ENCODE measurements at places on chromosomes 2 and 18.

DNA sequence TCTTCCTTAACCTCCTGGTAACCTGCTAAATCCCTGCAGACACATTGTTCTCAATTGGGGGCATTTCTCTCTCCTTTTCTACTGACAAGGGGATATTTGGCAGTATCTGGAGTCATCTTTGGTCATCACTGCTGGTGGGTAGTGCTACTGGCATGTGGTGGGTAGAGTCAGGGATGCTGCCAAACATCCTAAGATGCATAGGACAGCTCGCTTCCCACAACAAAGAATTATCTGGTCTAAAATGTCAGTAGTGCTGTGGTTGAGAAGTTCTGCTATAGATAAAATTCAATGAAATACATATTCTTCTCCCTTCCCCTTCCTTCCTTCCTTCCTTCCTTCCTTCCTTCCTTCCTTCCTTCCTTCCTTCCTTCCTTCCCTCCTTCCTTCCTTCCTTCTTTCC, 18.7 kb upstream of the LHCGR start:
- DNase-seq: no peak

GRCh38 chr2:200762127-200762526, 49.6 kb upstream of the BZW1 start:
- no peak for DNase-seq

DNA sequence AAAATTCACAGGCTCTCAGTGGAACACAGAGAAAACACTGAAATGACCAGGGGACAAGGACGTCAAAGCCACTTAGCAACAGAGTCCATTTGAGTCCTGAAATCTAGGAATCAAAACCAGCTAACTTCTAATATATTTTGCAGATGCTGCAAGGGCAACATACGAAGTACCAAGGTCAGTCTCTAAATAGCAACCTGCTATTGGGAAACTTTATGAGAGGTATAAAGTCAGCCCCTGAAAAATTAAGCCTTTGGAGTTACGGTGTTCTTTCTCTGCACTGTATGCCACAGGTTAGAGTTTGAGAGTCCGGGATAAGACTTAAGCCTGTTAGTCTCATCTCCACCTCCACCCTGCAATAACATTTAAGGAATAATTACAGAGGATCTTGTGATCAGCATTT, 13.3 kb downstream of the NPC1 start:
- DNase-seq: no peak

GRCh38 chr2:143521396-143521795, 392.2 kb downstream of the ARHGAP15 start:
- DNase-seq: no peak

DNA sequence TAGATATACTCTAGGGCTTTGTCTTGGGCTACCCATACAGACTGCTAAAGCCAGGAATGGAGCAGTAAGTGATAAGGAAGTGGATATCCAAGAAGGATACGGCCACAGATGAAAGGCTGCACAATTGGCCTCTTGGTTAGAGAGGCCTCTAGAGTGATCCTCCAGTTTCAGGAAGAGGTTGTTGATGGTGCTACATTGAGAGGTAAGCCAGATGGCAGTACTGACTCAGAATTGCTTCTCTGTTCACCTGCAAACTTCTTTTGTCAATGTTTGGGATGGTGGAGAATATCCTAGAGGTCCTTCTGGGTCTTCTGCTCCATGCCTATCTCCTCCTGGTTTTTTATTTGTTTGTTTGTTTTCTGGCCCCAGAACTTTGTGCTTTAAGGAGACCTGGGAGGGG, 226.8 kb upstream of the LRRTM1 start:
- DNase-seq: no peak

DNA sequence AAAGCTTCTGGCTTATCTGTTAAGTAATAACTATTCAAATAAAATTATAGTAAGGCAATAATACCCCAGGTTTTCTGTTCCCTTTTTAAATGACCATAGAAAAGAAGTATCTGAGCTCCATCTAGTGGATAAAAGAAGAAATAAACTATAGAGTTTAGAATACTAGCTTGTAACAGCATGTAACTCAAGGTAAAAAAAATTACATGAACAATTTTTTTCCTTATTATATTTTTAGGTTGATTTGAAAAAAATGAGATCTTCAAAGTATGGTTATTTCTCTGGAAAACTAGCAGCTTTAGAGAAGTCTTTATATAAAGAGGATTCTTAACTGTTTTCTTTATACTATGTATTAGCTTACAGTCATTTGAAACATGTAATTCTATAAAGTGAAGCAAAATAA, 58.1 kb downstream of the NCKAP1 start:
- peak; percentile 1 for DNase-seq

DNA sequence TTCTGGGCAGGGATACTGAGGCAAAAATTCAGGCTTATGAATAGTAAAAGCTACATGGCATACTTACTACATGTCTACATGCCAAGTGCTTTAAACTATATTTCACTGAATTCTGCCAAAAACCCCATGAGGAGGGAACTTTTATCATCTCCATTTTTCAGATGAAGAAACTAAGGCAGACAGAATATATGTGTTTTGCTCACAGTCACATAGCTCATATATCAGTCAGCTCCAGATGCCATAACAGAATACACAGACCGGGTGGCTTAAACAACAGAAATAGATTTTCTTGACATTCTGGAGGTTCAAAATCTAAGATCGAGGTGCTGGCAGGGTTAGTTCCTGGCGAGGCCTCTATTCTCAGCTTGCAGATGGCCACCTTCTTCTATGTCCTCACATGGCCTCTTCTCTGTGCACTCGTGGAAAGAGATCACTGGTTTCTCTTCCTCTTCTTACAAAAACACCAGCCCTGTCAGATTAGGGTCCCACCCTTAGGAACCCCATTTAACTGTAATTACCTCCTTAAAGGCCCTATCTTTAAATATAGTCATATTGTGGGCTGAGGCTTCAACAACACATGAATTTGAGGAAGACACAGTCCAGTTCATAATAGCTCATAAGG, 27.1 kb upstream of the CREB1 start:
- no peak for DNase-seq

DNA sequence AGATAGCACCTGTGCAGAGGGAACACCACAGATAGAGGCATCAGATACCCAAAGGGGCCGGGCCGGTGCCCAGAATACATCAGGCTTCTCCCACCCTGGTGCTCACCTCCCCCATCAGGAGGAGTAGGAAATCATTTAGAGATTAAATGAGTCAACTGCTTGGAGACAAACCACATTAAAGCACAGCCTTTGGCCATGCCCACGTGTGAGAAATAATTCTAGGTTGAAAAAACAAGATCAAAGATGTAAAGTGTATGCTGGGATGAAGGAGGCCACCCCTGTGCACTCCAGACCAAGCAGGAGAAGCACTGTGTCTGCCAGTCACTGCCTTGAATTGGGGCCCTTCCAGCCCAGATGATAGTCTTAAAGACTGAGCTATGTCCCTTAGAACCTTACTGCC, 152.8 kb upstream of the ACAA2 start:
- DNase-seq: no peak

- no peak for DNase-seq
These were observed 58.4 kb downstream of the LRPPRC start for GRCh38 chr2:43937269-43937820.

GRCh38 chr2:3626118-3626811, 31.4 kb downstream of the COLEC11 start:
- DNase-seq: no peak

- no peak for DNase-seq
These were observed 12.5 kb upstream of the TEX261 start for GRCh38 chr2:71006955-71007799.

DNA sequence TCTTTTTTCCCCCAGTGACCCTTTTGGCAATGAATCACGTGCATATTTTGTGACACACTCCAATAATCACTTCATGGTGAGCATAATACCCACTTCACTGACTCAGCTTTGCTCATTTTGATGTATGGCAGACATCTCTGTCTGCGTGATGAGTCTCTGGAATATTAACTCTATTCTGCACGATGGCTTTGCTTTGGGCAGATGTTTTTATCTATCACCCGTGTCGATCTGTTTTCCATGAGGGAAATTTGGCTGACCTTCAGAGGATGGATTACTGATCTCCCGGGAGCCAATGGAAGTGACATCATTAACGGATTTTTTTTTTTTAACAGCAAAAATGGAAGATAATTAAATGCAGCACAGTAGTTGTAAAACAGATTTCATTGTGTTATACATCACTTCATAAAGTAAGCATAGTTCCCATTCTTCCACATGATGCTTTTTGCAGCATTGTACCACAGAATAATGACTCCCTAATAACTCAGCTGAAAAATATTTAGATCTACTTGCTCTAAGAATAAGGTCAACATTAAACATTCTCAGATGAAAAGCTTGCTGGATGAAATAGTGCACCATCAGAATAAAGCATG, 29.8 kb downstream of the CDC42EP3 start:
- DNase-seq: no peak

DNA sequence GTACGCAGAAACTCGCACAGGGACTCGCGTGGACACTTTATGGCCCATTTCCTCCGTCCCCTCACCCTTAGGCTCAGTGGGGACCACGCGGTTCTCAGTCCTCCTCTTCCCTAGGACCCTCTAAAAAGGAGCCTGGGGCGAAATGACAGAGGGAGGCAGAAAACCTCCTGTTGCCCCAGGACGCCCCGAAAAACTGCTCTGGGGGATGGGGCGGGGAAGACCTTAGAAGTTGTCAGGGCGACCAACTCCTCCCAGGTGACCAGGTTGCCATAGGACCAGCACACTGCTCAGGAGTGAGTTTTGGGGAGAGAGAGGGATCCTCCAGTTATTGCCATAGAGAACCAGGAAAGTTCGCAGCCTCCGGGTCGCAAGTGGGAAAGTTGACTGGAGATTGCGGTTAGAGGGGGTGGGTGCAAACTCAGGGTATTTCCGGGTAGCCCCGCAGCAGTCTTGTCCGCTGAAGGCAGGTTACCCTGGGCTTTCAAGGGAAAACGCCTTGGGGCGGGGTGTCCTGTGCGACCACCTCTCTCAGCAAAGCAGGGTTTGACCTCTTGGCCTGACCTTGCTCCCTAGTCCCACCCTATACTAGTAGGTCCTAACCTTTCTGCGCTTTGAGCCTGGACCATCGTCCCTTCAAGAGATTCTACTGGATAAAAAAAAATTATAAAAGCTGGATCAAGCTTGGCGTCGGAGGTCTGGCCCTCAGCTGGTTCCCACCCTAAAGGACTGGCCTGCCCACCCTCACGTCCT, 7.8 kb upstream of the PAX3 start:
- DNase-seq: no peak

- no peak for DNase-seq
These were observed 345.5 kb upstream of the CWC22 start for GRCh38 chr2:180352620-180353019.

GRCh38 chr2:71788601-71789240, 335.4 kb downstream of the DYSF start:
- no peak for DNase-seq

DNA sequence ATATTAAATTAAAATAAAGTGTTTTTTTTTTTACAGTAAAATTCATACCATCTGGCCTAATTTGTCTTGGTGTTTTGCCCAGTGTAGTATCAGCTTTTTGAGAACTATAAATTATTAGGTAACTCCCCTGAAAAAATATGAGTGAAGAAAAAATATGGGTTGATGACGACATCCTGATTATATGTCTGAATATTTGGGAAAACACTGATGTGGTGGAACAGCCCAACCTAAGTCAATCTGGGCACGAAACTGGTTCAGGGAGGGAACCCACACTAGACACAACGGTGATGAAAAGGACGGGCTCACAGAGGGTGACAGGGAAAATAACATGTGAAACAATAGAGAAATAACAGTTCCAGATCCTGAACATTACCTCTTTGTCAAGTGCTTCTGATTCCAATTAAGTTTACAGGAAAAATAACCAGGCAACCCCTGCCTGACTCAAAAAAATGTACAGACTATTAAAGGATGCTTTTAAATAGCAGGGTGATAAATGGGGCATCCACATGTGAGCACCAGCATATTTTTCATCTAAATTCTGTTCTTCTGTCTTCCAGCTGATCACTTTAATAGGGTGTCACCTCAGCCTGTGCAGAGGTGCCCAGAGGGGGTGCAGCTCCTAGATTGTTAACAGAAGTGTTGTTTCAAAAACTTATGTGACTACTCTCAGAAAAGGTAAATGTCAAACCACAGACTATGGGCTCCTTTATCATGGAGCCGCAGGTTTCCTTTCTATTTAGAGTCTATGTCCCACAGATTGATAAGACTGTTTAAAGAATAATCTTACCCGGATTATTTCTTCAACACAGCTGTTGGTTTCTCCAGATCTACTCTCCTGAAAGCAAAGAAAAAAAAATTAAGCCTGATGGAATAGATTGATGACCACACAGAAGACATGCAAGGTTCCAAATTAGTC, 305.4 kb downstream of the AFF3 start:
- no peak for DNase-seq

- DNase-seq: peak; percentile 42
These were observed 76.2 kb downstream of the CDK15 start for GRCh38 chr2:201882353-201883090.

GRCh38 chr18:52678034-52678433, 338.0 kb downstream of the DCC start:
- DNase-seq: no peak

- no peak for DNase-seq
These were observed 1148.1 kb upstream of the FANCL start for GRCh38 chr2:59389240-59389639.

DNA sequence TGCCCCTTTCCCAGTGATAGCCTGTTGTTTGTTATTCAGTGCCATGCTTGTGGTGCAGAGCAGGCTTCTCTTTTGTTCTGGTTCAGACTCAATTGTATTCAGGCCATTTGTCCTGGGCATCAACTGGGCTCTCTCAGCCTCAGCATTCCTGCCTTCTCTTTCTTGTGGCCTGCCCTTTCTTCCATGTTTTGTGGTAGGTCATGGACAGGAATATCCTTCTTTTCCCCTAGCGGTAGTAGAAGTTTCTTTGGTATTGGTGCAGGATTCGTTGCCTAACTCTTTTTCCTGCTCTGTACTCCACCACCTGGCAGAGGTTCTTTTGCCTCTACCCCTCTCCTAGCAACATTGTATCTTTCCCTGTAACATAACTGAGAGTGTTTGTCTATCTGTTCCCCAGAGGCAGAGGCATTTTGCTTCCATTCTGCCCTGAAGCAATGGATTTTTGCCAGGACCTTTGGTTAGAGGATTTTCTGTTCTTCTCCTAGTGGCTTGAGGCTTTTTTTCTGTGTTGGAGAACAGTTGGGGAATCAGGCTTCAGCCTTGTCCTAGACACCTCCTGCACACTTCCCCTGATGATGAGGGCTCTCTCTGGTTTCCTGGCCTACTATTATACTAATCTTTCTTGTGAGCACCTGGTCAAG, 68.5 kb downstream of the NCOA1 start:
- DNase-seq: no peak

DNA sequence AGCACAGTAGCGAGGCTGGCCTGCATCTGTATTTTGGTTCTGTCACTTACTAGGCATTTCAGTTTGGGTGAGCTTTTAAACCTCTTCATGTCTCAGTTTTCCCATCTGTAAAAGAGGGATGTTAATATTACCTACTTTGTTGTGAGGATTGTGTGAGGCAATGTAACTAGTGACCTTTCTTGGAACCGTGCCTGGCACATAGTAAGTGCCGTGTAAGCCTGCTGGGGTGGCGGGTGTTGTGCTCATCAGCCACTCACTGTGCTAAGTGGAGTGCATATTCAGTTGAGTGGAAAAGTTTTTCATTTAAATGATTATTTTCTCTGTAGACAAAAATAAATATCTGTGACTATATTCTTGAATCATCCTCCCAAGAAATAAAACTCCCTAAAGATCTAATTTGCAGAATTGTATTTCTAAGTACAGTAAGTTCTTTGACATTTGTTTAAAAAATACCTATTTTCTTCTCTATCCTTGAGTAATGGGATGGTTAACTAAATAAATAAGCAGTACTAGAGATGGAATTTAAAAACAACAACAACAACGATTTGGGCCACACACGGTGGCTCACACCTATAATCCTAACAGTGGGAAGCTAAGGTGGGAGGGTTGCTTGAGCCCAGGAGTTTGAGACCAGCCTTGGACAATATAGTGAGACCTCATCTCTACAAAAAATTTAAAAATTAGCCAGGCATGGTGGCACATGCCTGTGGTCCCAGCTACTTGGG, 56.7 kb downstream of the MALT1 start:
- no peak for DNase-seq

Data from NCI-H1092 (cell line).